ENCODE measurements at places on chromosomes 1 and 21. TPM values are rescaled to one million over a fixed set of nuclear protein-coding genes. Genes with fewer than 3 reads are reported as not detected.

GUCA2A gene
- total RNA-seq: not detected

TNFSF4 gene
- 1.6 TPM for total RNA-seq

SPRR5 gene
- total RNA-seq: not detected

BCL10 gene
- 30.6 TPM for total RNA-seq

OR2L5 gene
- total RNA-seq: not detected

HPDL gene
- total RNA-seq: 39.8 TPM

NEGR1 gene
- not detected for total RNA-seq

PIK3R3 gene
- total RNA-seq: 1.3 TPM

MED8 gene
- 33.5 TPM for total RNA-seq

TRIM17 gene
- 1.9 TPM for total RNA-seq

CFAP45 gene
- 1.4 TPM for total RNA-seq

HHAT gene
- total RNA-seq: 0.99 TPM

PTPRF gene
- 4.5 TPM for total RNA-seq

AMPD1 gene
- not detected for total RNA-seq

FNDC5 gene
- not detected for total RNA-seq

UBE2U gene
- total RNA-seq: not detected

C1QA gene
- not detected for total RNA-seq

AMY2A gene
- not detected for total RNA-seq

CASP9 gene
- 11.5 TPM for total RNA-seq

EPHA10 gene
- not detected for total RNA-seq

C1orf174 gene
- 44.0 TPM for total RNA-seq

LEPR gene
- total RNA-seq: 3.0 TPM

HES2 gene
- not detected for total RNA-seq

KLF18 gene
- not detected for total RNA-seq

LENEP gene
- total RNA-seq: not detected

TAS1R1 gene
- not detected for total RNA-seq

CD247 gene
- total RNA-seq: 224 TPM

OR2T33 gene
- total RNA-seq: not detected

GCSAML gene
- total RNA-seq: 0.27 TPM

HSPB7 gene
- not detected for total RNA-seq

TAS1R2 gene
- not detected for total RNA-seq

SPRR2F gene
- not detected for total RNA-seq

HOOK1 gene
- 13.3 TPM for total RNA-seq

MAP3K7CL gene
- 4.7 TPM for total RNA-seq

SPRR1B gene
- total RNA-seq: not detected

Data from activated CD8-positive, alpha-beta T cell treated with anti-CD3 and anti-CD28 coated beads for 36 hours (primary cell).